Bronchial epithelial cell (primary cell): ENCODE measurements at places on chromosomes 6 and 20. TPM values are rescaled to one million over a fixed set of nuclear protein-coding genes. Genes with fewer than 3 reads are reported as not detected.

The FAXC gene
- 3.2 and 5.3 TPM in 2 replicates for total RNA-seq

The CRISP1 gene
- not detected in 2 replicates for total RNA-seq

The DCDC2 gene
- total RNA-seq, result under 0.01 and 0.13 TPM in 2 replicates

The LY6G6D gene
- total RNA-seq, result not detected in 2 replicates

The TRIM39 gene
- total RNA-seq, result 8.4 and 11.1 TPM in 2 replicates

The DUSP15 gene
- not detected in 2 replicates for total RNA-seq

The PTGIS gene
- 0.13 and 4.7 TPM in 2 replicates for total RNA-seq

The CYP39A1 gene
- total RNA-seq, result 5.0 and 17.4 TPM in 2 replicates

The HLA-DRB1 gene
- total RNA-seq, result 0.13 TPM in 1 of 2 replicates, not detected in the other

The HLA-F gene
- total RNA-seq, result 14.2 and 24.2 TPM in 2 replicates

The EYA2 gene
- total RNA-seq, result 8.4 and 10.6 TPM in 2 replicates

The APOBEC2 gene
- not detected in 2 replicates for total RNA-seq

The AIG1 gene
- 60.6 and 63.5 TPM in 2 replicates for total RNA-seq

The COL9A3 gene
- total RNA-seq, result not detected in 2 replicates

The LY6G6F gene
- total RNA-seq, result not detected in 2 replicates

The TBX18 gene
- total RNA-seq, result 0.26 and 1.3 TPM in 2 replicates

The PAK5 gene
- not detected in 2 replicates for total RNA-seq

The RARS2 gene
- total RNA-seq, result 23.8 and 28.4 TPM in 2 replicates

The LY86 gene
- total RNA-seq, result not detected in 2 replicates

The RIPOR2 gene
- under 0.01 TPM in 1 of 2 replicates, not detected in the other for total RNA-seq

The IP6K3 gene
- total RNA-seq, result under 0.01 and 0.13 TPM in 2 replicates

The CAGE1 gene
- total RNA-seq, result 0.13 TPM in 1 of 2 replicates, not detected in the other

The MMP24 gene
- total RNA-seq, result under 0.01 TPM in 1 of 2 replicates, not detected in the other

The PCED1A gene
- 12.9 and 17.9 TPM in 2 replicates for total RNA-seq

The DLL1 gene
- total RNA-seq, result 4.1 and 4.7 TPM in 2 replicates

The CTAGE9 gene
- total RNA-seq, result not detected in 2 replicates

The CSE1L gene
- total RNA-seq, result 53.3 and 60.8 TPM in 2 replicates

The BANF2 gene
- not detected in 2 replicates for total RNA-seq

The ENPP4 gene
- total RNA-seq, result 0.26 and 1.4 TPM in 2 replicates
